ENCODE measurements at places on chromosomes 16 and 17. TPM values are rescaled to one million over a fixed set of nuclear protein-coding genes. Genes with fewer than 3 reads are reported as not detected.
A peak's percentile ranks its signal among the peaks of the same experiment; 100 is the strongest.

DNA sequence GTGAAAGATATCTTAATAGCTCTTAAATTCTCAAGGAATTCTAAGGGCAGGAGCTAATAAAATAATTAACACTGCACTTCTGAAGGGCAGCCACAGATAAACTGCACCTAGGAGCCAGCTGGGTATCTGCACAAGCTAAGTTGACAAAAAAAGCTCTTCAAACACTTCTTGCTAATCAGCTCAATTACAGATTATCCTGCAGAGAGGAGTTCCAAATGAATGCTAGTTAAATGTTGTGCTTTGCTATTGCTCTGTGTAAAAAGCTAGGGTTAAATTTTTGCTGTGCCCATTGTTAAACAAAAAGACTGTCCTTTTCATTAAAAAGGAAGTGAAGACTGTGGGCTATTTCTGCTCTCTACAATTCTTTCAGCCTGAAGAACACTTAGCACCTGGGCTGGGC, 158.5 kb upstream of the SHISA6 start:
- no peak for DNase-seq

DNA sequence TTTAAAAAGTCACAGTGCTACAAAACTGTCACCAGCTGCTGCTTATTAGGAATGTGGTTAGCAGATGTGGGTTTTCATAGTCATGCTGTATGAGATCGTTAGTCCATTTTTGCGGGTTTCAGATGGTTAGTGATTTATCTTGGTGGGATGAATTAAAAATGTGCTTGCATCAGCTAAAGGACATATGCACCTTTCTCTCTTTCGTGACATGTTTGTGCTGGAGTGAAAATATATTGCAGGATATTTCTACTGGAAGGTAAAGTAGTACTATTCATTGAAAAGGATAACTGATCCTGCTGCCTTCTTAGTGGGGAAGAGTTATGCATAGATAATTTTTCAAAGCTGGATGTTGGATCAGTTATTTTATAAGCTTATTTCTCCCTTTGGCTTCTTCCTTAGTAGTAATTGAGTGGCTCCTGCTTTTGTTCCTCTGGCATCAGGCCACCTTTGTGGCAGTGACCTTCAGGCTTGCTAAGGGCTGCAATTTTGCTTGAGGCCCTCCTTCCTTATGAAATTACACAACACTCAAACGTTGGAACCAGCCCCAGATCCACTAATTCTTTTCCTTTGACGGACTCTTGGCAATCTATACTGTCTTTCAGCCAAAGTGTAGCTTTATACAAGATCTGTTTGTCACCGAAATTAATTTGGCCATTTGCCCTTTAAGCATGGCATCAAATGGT, 7.5 kb upstream of the SNTB2 start:
- peak; percentile 69 for DNase-seq

GRCh38 chr16:51892293-51893007, 654.5 kb downstream of the TOX3 start:
- DNase-seq: no peak

GRCh38 chr16:63998-64913, 8.2 kb downstream of the RHBDF1 start:
- DNase-seq: peak; percentile 31

DNA sequence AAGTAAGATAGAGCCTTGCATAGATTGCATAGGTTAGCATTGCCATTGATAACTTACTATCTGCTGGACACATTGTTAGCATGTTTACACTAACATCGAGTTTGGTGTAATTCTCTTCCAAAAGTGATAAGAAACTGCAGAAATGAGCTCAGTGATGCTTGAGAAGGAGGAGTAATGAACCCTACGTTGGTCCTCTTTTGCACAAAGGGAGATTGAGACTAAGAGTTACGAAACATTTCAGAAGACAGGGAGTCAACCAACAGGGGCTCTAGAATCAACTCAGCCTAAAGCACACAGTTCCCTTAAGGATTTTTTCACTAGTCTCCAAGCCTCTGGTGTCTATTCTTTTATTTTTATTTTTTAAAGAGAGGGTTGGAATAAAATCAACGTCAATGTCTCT, 6.8 kb downstream of the CCL7 start:
- DNase-seq: no peak

Gene SLFN11
- 18.2 TPM for total RNA-seq

Measured in left ventricle myocardium superior (tissue), 1 donor.